Activated CD4-positive, alpha-beta T cell treated with anti-CD3 and anti-CD28 coated beads, Interleukin-2, amount 10 ng/mL, durations not matched to agents 24 days and 14 days (primary cell): ENCODE measurements at places on chromosomes 11 and 22. TPM values are rescaled to one million over a fixed set of nuclear protein-coding genes. Genes with fewer than 3 reads are reported as not detected.

Gene B4GALNT4
- total RNA-seq: 3.9 and 4.1 TPM in 2 replicates

Gene GNAZ
- 0.51 and 0.83 TPM in 2 replicates for total RNA-seq

Gene KIAA1671
- 11.2 and 11.4 TPM in 2 replicates for total RNA-seq

Gene IFITM10
- 0.12 and 0.14 TPM in 2 replicates for total RNA-seq

Gene MS4A1
- total RNA-seq: not detected in 2 replicates

Gene PAX6
- total RNA-seq: not detected in 2 replicates

Gene PLEKHB1
- total RNA-seq: 1.0 and 1.5 TPM in 2 replicates

Gene DEFB131B
- not detected in 2 replicates for total RNA-seq

DNA sequence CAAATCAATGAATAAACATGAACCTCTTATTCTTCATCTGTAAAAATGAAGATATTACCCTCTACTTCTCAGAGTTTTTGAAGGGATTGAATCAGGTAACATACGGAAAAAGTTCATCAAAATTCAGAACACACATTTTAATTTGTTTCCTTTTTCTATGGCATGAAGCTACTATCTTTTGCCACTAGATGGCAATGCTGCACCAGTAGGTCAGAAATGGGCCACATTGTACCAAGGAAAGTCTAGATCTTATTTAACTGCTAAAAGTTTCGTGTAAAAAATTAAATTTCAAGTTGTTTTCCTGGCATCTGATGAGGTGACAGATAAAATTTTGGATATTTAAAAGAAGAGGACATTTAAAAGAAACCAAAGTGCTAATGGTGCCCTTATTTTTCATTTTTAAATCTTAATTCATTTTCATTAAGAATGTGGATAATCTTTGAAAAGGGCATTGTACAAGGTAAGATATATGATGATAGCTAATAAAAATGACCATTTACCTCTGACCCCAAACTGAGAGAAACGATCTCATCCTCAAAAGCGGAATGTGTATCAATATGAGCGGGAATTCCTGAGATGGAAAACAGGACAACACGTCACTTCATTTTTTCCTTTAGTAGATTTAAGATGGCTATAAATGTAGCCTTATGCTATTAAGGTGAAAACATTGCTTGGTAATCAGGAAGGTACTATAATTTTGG lies 16.1 kb downstream of the ALKBH8 start:
- no peak overlapping the region for H3K27ac ChIP-seq
- DNase-seq: peak; percentile 79
- peaks cover 11% of the 10 kb centered on the region for H3K4me1 ChIP-seq
- H3K4me3 ChIP-seq: no peak overlapping the region

DNA sequence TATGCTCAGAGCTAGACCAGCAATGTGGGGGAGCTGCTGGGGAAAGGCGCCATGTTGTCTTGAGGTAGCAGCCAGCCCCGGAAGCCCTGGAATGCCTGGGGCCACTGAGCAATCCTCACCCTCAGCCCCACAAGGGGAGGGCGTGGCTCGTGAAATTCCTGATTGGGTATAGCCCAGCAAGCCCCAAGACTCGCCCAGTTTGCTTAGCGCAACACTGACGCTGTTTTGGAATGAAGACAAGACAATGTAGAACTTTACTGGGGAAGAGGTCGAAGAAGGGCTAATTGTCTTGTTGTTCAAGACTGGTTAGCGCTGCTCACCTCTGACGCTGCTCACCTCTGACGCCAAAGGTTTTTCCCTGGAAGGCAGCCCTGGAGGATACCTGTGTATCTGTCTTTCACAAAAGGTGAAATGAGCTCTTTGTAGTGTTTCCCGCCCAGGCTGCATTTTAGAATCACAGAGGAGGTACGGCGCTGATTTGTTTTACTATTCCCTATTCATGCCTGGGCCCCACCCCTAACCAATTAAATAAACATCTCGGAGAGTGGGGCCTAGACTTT lies 47.6 kb downstream of the ST3GAL4 start:
- H3K27ac ChIP-seq: no peak overlapping the region
- H3K4me1 ChIP-seq: no peaks in the 10 kb centered on the region
- no peak for DNase-seq
- no peaks in the 10 kb centered on the region for H3K36me3 ChIP-seq

- no peaks in the 10 kb centered on the region for H3K36me3 ChIP-seq
- H3K4me1 ChIP-seq: peaks cover 14% of the 10 kb centered on the region
- H3K4me3 ChIP-seq: peak overlapping the region; percentile 9
- H3K27ac ChIP-seq: no peak overlapping the region
Measured at GRCh38 chr11:35257281-35257680, 118.3 kb downstream of the CD44 start.

GRCh38 chr11:127345819-127346459 lies 345.4 kb upstream of the KIRREL3 start:
- H3K4me1 ChIP-seq: no peaks in the 10 kb centered on the region
- H3K27me3 ChIP-seq: peaks cover 2% of the 10 kb centered on the region
- peak; percentile 66 for DNase-seq
- no peaks in the 10 kb centered on the region for H3K36me3 ChIP-seq
- H3K4me3 ChIP-seq: no peak overlapping the region

DNA sequence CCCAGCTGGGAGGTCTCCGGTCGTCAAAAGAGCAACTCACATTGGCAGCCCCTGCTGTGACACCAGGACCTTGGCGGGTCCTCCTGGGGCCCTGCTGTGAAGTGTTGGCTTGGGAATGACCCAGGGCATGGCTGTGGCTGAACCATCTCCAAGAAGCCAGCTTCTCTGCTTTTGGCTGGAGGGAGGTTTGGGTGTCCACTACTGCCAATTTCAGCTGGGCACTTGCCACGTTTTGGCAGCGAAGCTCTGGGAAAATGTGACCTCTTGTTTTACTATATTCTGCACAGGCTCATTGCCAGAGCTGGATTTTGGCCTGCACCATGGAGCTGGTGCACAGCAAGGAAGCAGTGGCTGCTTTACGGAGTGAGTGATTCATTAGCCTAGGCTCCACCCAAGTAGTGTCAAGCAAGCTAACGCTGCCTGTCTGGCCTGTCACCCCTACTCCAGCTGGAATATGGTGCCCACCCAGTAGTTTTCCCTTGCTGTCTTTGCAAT lies 24.3 kb upstream of the SMCO4 start:
- no peak overlapping the region for H3K27ac ChIP-seq
- no peaks in the 10 kb centered on the region for H3K36me3 ChIP-seq
- H3K4me3 ChIP-seq: no peak overlapping the region
- peaks cover 6% of the 10 kb centered on the region for H3K27me3 ChIP-seq
- no peak for DNase-seq
- no peaks in the 10 kb centered on the region for H3K4me1 ChIP-seq

GRCh38 chr11:13238879-13239514 lies 38.6 kb upstream of the BMAL1 start:
- H3K4me1 ChIP-seq: peaks cover 2% of the 10 kb centered on the region
- no peak overlapping the region for H3K27ac ChIP-seq
- no peak overlapping the region for H3K4me3 ChIP-seq

GRCh38 chr22:25764270-25765015 lies 22.5 kb downstream of the MYO18B start:
- no peak for DNase-seq
- no peak overlapping the region for H3K4me3 ChIP-seq
- H3K27me3 ChIP-seq: no peaks in the 10 kb centered on the region
- peaks cover 33% of the 10 kb centered on the region for H3K36me3 ChIP-seq
- no peak overlapping the region for H3K27ac ChIP-seq

- peaks cover 8% of the 10 kb centered on the region for H3K4me1 ChIP-seq
- peak; percentile 74 for DNase-seq
- H3K27ac ChIP-seq: no peak overlapping the region
- H3K4me3 ChIP-seq: peak overlapping the region; percentile 61
- no peaks in the 10 kb centered on the region for H3K36me3 ChIP-seq
- H3K27me3 ChIP-seq: peaks cover 67% of the 10 kb centered on the region
Measured at GRCh38 chr22:28883917-28884746, 760 bp downstream of the ZNRF3 start.

- H3K36me3 ChIP-seq: no peaks in the 10 kb centered on the region
- no peaks in the 10 kb centered on the region for H3K27me3 ChIP-seq
- DNase-seq: no peak
- H3K27ac ChIP-seq: no peak overlapping the region
Measured at GRCh38 chr11:115132436-115133228, 371.6 kb downstream of the CADM1 start.

- H3K27ac ChIP-seq: no peak overlapping the region
- no peaks in the 10 kb centered on the region for H3K4me1 ChIP-seq
- no peak for DNase-seq
- H3K36me3 ChIP-seq: no peaks in the 10 kb centered on the region
Measured at GRCh38 chr11:28581286-28582242, 473.4 kb downstream of the METTL15 start.

GRCh38 chr22:45131749-45132148 lies 32.0 kb upstream of the NUP50 start:
- H3K4me1 ChIP-seq: peaks cover 24% of the 10 kb centered on the region
- no peak overlapping the region for H3K4me3 ChIP-seq
- no peaks in the 10 kb centered on the region for H3K27me3 ChIP-seq
- no peak for DNase-seq

- peaks cover 25% of the 10 kb centered on the region for H3K27me3 ChIP-seq
- no peak for DNase-seq
- H3K36me3 ChIP-seq: no peaks in the 10 kb centered on the region
- H3K4me3 ChIP-seq: no peak overlapping the region
- no peak overlapping the region for H3K27ac ChIP-seq
Measured at GRCh38 chr11:70140711-70141485, 62.2 kb upstream of the FADD start.

GRCh38 chr11:94028436-94028835 lies 7.3 kb downstream of the HEPHL1 start:
- no peak for DNase-seq
- no peaks in the 10 kb centered on the region for H3K4me1 ChIP-seq
- H3K36me3 ChIP-seq: no peaks in the 10 kb centered on the region
- H3K4me3 ChIP-seq: no peak overlapping the region
- H3K27me3 ChIP-seq: no peaks in the 10 kb centered on the region

- no peak overlapping the region for H3K4me3 ChIP-seq
- H3K4me1 ChIP-seq: no peaks in the 10 kb centered on the region
- H3K27ac ChIP-seq: no peak overlapping the region
- no peaks in the 10 kb centered on the region for H3K27me3 ChIP-seq
- DNase-seq: no peak
Measured at GRCh38 chr11:76096552-76096951, 109.8 kb downstream of the WNT11 start.

GRCh38 chr11:57392066-57392762 lies 1.8 kb upstream of the PRG2 start:
- H3K27me3 ChIP-seq: no peaks in the 10 kb centered on the region
- no peak for DNase-seq
- H3K27ac ChIP-seq: no peak overlapping the region
- no peaks in the 10 kb centered on the region for H3K4me1 ChIP-seq

GRCh38 chr11:35664977-35665441 lies 2.4 kb downstream of the TRIM44 start:
- H3K4me3 ChIP-seq: peak overlapping the region; percentile 13
- peaks cover 5% of the 10 kb centered on the region for H3K27me3 ChIP-seq
- peaks cover 34% of the 10 kb centered on the region for H3K4me1 ChIP-seq
- H3K36me3 ChIP-seq: peaks cover 44% of the 10 kb centered on the region

- no peaks in the 10 kb centered on the region for H3K36me3 ChIP-seq
- H3K4me3 ChIP-seq: no peak overlapping the region
- no peaks in the 10 kb centered on the region for H3K4me1 ChIP-seq
- no peak for DNase-seq
- H3K27ac ChIP-seq: no peak overlapping the region
- no peaks in the 10 kb centered on the region for H3K27me3 ChIP-seq
Measured at GRCh38 chr11:91081440-91082043, 858.7 kb upstream of the CHORDC1 start.

DNA sequence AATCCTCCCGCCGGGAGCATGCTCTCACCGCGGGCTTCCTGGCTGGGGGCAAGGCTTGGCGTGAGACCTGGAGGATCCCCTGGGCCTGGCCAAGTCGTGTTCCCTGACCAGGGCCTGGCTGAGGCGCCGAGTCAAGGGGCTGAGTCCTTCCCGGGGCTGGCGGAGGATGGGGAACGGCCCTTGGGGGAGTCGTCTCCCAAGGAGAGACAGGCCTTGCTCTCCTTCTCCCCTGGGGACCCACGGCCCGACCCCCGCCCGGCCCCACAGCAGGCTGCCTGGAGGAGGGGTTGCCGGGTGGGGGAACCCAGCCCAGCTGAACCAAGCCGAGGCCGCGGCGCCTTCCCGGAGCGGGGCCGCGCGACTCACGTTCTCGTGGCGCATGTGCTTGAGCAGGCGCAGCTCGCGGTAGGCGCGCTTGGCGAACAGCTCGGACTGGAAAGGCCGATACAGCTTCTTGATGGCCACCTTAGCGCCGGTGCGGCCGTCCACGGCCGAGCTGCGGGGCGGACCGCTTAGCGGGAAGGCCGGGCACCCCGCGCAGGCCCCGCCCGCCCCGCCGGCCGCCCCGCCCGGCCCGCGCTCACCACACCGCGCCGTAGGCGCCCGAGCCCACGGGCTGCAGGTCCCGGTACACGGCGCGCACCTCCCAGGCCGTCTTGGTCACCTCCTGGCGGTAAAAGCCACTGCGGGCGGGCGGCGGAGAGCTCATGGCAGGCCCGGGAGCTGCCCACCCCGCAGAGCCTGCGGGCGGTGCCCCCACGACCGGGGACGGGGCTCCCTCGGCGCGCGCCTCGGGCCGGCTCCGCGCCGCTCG lies 475 bp downstream of the MAPK12 start:
- peak overlapping the region; percentile 62 for H3K4me3 ChIP-seq

DNA sequence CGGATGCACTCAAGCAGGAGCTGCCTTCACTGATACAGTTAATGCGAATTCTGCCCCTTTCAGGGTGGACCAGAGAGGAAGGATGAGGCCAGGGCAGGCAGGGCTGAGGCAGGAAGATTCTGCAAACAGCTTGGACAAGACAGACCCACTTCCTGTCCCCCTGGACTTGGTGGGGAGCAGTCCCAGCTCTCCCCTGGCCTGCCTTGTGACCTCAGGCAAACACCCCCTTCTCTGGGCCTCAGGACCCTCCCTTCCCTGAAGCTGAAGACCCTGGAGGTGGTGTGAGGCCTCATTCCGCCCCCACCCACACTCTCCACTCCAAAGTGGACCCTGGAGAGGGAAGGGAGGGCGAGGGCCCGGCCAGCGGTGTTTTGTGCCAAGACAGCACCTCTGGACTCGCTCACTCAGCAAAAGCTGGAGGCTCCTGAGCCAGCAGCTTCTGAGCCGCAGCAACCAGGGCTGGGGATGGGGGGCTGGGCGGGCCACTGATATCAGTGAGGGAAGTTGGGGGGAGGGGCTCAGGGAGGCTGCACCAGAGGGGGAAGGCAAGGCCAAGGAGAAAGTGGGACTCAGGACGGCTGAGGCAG lies 8.5 kb downstream of the RAB3IL1 start:
- H3K27me3 ChIP-seq: peaks cover 5% of the 10 kb centered on the region
- H3K27ac ChIP-seq: no peak overlapping the region
- peaks cover 3% of the 10 kb centered on the region for H3K4me1 ChIP-seq
- DNase-seq: no peak
- H3K36me3 ChIP-seq: no peaks in the 10 kb centered on the region

GRCh38 chr11:27388001-27388400 lies 25.0 kb upstream of the CCDC34 start:
- H3K4me1 ChIP-seq: peaks cover 2% of the 10 kb centered on the region
- H3K36me3 ChIP-seq: no peaks in the 10 kb centered on the region
- H3K4me3 ChIP-seq: no peak overlapping the region
- no peak for DNase-seq
- no peak overlapping the region for H3K27ac ChIP-seq
- peaks cover 13% of the 10 kb centered on the region for H3K27me3 ChIP-seq

DNA sequence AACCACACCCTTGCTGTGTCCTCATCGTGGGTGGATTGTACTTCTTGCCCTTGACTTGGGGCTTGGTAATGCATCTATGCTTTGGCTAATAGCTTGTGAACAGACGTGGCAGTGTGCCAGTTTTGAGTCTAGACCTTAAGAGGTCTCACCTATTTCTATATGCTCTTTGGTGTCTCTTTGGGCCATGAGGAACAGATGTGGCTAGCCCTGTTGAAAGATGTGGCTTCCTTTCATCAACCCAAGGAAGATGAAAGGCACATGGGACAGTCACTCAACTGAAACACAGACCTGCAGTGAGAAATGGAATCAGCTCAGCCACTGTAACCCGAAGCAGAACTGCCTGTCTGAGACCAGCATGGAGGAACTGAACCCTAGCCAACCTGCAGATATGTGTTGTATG lies 7.9 kb upstream of the NELL1 start:
- H3K4me3 ChIP-seq: no peak overlapping the region
- no peak overlapping the region for H3K27ac ChIP-seq
- no peaks in the 10 kb centered on the region for H3K36me3 ChIP-seq
- peaks cover 12% of the 10 kb centered on the region for H3K27me3 ChIP-seq
- DNase-seq: no peak
